ENCODE measurements at places on chromosomes 6 and 20. TPM values are rescaled to one million over a fixed set of nuclear protein-coding genes. Genes with fewer than 3 reads are reported as not detected.

- no peak for DNase-seq
These were observed 83.9 kb downstream of the ZDHHC14 start for GRCh38 chr6:157464653-157465535.

CRIP3 gene
- total RNA-seq: 3.9 TPM

- DNase-seq: no peak
These were observed 39.5 kb upstream of the PREP start for GRCh38 chr6:105442369-105442768.

PSORS1C2 gene
- not detected for total RNA-seq

DNA sequence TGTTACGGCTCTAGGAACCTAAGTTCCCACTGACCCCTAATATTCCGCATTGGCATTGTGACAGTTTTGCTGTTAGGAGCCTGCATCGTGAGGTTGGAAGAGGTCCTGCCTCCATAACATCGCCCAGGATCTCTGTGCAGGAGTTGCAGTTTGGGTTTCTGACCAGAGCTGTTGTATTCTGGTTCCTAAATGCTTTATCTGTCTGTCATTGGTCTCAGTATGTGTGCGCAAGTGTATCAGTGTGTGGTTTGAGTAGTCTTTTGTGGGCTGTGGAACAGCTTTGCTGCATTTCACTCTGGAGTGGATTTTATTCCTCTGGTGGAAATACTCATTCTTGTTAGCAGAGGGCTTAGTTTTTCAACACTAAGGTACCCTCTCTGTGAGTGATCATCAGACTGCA is 95.6 kb downstream of the CDYL start:
- no peak for DNase-seq

Measured in occipital lobe (tissue), 3 donors.